ENCODE measurements at places on chromosomes 4 and X.

DNA sequence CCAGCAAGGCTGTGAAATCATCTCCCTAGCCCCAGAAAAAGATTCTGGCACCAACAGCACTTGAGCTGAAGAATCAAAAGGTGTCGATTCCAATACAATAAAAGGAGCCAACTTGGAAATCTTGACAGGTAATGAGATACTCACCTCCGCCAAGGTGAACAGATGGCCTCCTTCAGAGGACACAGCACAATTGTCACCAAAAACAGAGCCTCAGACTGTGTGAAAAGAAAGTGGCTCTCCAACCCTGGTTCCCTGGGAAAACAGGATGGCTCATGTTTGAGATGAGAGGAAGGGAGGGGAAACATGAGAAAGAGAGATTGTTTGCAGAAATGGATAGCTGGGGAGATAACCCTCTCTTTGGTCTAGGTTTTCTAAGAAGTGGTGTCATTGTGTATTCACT lies 168.9 kb downstream of the HS3ST1 start:
- no peak for DNase-seq

DNA sequence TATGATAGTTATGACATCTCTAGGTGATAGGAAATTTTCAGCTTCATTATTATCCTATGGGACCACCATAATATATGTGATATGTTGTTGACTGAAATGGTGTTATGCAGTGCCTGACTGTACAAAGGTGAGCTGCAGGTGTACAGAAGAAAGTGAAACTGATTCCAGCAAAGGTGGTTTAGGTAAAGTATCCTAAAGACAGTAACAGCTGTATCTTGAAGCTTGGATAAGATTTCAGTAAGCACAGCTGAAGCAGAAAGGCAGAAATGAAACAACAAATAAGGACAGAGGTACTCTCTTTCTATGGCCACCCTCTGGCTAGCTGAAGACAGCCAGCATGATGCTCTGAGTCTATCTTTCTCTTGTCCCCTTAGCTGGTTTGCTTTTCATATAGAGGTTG lies 30.0 kb upstream of the PGK1 start:
- no peak for DNase-seq

DNA sequence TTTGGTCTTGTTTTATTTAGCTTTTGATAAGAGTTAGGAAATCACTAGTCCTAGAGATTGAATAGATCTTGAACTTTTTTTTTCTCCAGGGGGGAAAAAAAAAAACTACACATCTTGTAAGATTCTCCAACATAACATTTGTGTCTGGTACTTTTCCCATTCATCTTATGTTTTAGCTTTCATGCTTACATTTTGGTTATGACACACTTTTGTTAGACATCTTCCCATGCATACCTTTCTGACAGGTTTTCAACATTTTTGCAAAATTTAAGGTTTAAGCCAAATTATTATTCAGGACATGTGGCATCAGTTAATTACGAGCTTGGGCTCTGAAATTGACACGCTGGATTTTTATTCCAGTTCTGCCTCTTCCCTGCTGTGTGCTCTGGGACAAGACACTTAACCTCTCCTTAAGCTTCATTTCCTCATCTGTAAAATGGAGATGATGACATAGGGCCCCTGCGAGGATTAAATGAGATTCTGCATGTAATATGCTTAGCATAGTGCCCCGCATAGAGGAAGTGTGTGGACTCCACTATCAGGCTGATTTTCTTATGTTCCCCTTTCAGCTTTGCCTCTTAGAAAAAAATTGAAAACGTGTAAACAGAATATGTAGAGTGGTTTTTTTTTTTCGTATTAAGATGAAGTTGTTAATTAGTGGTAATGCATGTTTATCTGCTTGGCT lies 5.3 kb downstream of the KIT start:
- peak; percentile 8 for DNase-seq

- peak; percentile 89 for DNase-seq
Measured at GRCh38 chr4:126071346-126072333, 756.9 kb downstream of the FAT4 start.

GRCh38 chr4:42150653-42151567 lies 1.5 kb downstream of the BEND4 start:
- DNase-seq, result no peak

DNA sequence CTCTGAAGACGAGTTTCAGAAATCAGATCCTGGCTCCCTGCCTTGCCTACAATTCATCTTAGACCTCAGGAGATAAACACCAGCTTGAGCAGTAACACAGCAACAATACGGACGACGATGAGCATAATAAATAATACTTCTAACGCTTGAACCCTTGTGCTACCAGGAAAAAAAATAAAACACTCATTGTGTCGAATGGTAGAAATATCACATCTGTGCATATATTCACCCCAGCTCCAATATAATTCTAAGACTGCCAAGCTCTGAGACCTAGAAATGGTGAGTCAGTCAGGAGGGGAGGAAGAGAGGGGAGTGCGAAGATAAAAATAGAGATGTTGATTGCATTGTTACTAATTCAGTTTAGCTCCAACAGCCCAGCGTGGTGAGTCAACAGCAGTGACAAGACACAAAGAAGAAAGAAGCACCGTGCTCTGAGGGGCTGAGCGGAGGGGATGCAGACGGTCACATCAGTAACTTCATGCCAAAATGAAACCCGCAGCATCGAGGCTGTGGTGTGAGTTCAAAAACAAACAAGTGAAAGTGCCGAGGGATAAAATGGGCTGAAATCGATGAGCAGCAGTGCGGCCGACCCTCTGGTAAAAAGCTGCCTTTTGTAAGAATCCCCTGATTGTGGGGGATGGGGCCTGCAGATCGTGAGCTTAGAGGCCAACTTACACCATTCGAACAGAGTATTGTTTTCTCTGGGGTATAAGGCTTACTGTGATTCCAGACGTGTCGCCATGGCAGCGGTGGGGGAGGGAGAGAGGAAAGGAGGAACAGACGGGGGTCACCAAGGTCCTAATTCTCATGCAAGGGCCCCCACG lies 150.4 kb downstream of the MGST2 start:
- DNase-seq, result peak; percentile 83

- DNase-seq, result peak; percentile 68
Measured at GRCh38 chr4:121726642-121727268, 30.0 kb upstream of the ANXA5 start.

- DNase-seq, result peak; percentile 3
Measured at GRCh38 chr4:79442422-79442821, 34.4 kb upstream of the GK2 start.
